Vagina (tissue), 2 donors: ENCODE measurements at places on chromosomes 4 and X. TPM values are rescaled to one million over a fixed set of nuclear protein-coding genes. Genes with fewer than 3 reads are reported as not detected.

Gene KCNE5
- total RNA-seq, result 1.2 TPM

GRCh38 chrX:30981968-30982367, 89.9 kb downstream of the FTHL17 start:
- no peaks in the 10 kb centered on the region for H3K36me3 ChIP-seq
- H3K4me3 ChIP-seq, result no peak overlapping the region
- no peaks in the 10 kb centered on the region for H3K4me1 ChIP-seq
- H3K27me3 ChIP-seq, result no peaks in the 10 kb centered on the region
- DNase-seq, result no peak
- no peak overlapping the region for H3K27ac ChIP-seq

DNA sequence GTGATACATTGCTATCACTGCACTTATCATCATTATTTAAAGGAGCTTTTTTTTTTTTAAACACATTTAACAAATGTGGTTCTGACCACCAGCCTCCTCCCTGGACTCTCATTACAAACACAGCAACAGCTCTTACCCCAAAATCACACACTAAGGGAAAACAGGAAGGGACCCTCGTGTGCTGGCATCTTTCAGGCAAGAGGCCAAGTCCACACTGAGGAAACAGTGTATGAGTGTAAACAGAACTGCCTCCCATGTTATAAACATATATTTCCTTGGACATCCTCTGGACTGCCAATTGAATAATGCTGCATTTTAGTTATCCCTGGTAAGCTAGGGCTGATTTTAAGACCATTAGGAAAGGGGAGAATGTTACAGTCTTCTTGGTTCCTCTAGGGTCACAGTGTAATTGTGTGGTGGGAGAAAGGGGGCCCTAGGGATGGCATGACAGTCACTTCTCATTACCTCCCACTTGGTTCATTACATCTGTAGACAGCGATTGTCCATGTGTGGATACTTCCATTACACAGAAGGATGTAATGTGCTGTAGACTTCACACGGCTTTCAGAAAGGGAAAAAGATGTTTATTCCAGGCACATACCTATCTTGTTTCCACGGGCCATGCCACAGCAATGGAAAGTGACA, 244.6 kb upstream of the TET2 start:
- H3K4me3 ChIP-seq, result no peak overlapping the region
- H3K36me3 ChIP-seq, result no peaks in the 10 kb centered on the region
- no peaks in the 10 kb centered on the region for H3K27me3 ChIP-seq

Gene PLK4
- 6.6 TPM for total RNA-seq

Gene SYN1
- 2.7 TPM for total RNA-seq

Gene CXCL11
- total RNA-seq, result not detected

DNA sequence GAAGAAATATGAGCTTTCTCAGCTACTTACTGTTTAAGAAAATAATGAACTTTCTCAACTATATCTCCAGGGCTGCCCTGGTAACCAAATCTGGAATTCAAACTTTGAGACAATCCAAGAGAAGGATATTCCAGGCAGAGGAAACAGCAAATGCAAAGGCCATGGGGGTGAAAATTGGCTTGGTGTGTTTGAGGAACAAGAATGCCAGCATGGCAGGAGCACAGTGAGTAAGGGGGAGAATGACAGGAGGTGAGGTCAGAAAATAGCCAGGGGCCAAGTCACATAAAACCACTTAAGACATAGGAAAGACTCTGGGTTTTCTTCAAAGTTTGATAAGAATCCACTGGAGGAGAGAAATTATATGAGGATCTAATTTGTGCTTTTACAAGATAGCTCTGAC, 27.2 kb upstream of the BTC start:
- DNase-seq, result no peak
- H3K27ac ChIP-seq, result no peak overlapping the region
- H3K36me3 ChIP-seq, result no peaks in the 10 kb centered on the region
- H3K27me3 ChIP-seq, result no peaks in the 10 kb centered on the region
- no peaks in the 10 kb centered on the region for H3K4me1 ChIP-seq
